ENCODE measurements at places on chromosomes 16 and 17. TPM values are rescaled to one million over a fixed set of nuclear protein-coding genes. Genes with fewer than 3 reads are reported as not detected.
A peak's percentile ranks its signal among the peaks of the same experiment; 100 is the strongest.

GNG13 gene
- not detected for total RNA-seq

USP43 gene
- total RNA-seq, result 0.20 TPM

MRM3 gene
- 18.6 TPM for total RNA-seq

PRAC2 gene
- total RNA-seq, result not detected

DNA sequence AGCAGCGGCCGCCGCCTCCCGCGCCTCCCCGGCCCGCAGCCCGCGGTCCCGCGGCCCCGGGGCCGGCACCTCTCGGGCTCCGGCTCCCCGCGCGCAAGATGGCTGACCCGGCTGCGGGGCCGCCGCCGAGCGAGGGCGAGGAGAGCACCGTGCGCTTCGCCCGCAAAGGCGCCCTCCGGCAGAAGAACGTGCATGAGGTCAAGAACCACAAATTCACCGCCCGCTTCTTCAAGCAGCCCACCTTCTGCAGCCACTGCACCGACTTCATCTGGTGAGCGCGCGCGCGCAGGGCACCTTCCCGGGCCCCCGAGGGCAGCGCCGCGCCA, 258 bp downstream of the PRKCB start:
- no peak for DNase-seq

- DNase-seq, result no peak
Measured at GRCh38 chr17:12085076-12085949, 64.6 kb downstream of the MAP2K4 start.

DNA sequence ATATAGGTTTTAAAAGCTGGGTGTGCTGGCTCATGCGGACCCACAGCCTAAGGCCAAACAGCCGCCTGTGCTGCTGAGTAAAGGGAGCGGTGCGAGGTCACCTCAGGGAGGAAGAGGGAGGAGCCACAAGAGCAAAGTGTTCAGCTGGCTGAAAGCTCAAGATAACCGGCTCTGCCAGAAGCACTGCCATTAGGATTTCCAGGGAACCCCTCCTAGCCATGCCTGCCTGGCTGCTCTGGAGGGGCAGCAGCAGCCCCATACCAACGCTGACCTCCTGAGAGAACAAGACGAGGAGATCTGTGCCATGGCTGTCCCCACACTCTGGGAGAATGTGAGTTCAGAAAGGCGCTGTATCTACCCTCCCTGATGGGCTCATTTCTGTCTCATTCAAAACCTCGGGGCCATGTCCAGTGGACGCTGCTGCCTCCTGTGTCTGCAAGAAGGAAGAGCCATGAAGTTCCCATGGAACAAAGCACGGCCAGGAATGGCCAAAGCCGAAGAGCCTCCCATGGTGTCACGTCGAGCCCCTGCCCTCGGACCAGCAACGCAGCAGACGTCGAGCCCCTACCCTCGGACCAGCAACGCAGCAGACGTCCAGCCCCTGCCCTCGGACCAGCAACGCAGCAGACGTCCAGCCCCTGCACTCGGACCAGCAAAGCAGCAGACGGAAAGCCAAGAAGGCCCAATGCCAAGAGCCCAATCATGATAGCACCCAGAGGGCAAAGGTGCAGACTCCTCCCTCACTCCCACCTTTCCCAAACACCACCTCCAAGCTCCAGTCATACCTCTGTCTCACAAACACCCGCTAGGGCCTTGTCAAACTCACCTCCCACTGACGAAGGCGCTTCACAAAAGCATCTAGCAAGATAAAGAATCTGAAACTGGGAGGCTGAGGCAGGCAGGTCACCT, 107.0 kb downstream of the ANKRD11 start:
- DNase-seq, result no peak

DNA sequence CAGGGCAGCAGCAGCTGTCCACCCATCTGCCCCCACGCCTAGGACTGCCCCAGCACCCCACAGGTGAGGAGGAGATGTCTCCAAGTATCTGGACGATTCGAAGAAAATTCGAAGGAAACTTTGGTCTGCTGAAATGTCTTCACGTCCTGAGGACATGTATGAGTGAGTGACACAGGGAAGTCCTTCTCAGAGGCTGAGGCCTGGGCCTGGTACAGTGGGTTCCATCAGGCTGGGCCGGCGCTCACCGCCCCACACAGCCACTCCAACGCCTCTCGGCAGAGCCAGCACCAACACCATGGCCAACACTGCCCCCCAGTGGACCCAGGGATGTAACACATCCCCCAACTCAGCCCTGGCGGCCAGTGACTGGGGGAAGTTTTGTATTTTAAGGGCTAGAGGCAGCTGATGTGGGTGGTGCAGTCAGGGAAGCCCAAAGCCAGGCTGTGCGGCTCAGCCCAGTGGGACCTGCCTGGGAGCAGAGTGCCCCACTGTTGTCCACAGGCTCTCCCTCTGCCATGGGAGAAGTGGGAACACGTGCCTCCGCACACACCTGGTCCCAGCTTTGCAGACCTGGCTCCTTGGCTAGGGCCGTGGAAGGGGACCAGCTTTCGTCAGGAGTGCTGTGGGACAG, 55.8 kb upstream of the FASN start:
- DNase-seq, result peak; percentile 80

DNA sequence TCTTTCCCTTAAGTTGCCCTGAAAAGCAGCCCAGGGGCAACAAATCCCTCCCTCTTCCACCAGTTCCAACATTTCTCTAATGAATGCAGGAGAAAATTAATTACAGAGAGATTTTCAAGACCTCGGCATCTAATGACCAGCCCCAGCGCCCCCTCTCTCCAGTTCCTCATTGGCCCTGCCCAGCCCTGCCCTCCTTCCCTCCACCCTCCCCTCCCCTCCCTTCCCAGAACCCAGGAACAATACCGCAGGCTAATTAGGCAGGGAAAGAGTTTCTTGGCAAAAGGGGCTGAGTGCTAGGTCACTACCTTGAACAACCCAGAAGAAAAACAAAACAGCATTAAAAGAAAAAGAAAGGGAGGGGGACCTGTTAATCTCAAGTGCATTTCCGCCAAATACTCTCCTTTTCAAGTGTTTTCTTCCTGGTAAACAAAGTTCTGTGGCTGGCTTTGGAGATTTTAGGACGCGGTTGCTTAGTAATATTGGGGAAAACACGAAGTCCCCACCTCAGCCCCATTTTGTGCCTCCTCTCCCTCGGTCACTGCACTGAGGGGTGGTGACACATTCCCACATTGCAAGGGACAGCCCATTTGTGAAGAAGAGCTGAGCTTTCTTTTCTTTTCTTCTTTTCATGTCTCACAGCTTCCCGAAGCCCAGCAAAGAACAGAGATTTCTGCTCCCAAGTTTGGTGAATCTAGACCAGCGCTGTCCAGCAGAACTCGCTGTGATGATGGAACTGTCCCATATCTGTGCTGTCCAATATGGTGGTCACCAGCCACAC, 215.4 kb downstream of the SOX9 start:
- DNase-seq, result no peak

- peak; percentile 75 for DNase-seq
Measured at GRCh38 chr16:66483689-66484452, 56.8 kb downstream of the BEAN1 start.

Data from tibial nerve (tissue), 4 donors.